Stimulated activated CD8-positive, alpha-beta memory T cell treated with anti-CD3 and anti-CD28 coated beads, Interleukin-7, amount 100 ng/mL, for 1 hour (primary cell): ENCODE measurements at places on chromosomes 6 and 20.
A peak's percentile ranks its signal among the peaks of the same experiment; 100 is the strongest.

GRCh38 chr20:2845607-2846006, 5.1 kb downstream of the VPS16 start:
- no peak for DNase-seq

DNA sequence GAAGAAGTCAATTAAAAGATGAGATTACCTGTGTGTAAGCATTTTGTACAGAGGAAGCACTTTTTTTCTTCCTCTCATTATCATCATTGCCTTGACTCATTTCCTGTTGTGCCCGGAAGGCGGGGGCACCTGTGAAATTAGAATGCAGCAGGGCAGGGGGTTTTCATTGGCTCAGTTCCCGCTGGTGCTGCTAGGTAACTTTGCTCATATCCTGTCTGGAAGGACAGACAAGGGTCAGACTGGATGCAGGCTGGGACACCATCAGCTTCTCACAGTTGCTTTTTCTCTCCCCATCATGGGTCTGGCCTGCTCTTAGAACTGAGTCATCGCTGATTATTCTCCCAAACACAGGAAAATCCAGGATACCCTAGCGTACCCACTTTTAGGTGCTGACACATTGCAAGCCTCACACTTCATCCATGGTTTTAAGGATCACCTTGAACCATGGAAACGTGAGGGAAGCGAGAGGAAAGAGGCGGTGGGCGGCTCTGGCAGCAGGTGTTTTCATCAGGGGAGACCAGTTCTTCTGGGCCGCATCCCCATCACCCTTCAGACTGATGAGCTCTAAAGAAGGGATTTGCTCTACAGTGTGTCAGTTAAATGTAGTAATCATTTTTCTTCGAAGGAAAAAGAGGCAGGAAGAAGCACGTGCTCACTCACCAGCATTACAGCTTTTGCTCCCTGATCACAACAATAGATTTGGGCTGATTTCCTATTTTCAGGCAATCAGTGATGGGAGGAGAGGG, 195.7 kb upstream of the SASH1 start:
- no peak for DNase-seq

GRCh38 chr6:56749632-56750151, 107.0 kb upstream of the DST start:
- no peak for DNase-seq

DNA sequence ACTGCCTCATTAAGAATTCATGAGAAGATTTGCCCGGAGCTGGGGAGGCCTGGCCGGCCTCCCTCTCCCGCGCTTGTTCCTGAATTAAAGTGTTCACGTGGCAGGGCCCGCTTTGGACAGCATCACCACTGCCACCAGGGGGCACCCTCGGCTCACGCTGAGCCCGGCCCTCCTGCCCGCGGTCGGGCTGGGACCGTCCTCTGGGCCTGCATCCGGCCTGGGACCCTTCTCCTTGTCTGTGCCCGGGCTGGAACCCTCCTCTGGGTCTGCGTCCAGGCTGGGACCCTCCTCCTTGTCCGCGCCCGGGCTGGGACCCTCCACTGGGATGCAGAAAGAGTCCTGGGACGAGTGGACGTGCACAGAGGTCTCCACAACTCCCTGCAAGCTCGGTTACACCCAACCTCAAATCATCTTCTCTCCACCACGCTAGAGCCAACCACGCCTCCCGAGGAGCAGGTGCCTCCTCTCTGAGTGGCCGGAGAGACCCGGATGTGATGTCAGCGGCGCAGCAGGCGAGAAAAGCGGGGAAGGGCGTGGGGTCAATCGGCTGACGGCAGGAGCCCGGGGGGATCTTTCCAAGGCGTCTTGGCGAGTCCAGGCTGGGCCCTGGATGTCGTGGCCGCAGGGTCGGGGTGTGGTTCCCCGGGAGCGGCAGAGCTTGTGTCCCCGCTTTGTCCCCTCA, 50.9 kb upstream of the DACT2 start:
- DNase-seq: peak; percentile 23

DNA sequence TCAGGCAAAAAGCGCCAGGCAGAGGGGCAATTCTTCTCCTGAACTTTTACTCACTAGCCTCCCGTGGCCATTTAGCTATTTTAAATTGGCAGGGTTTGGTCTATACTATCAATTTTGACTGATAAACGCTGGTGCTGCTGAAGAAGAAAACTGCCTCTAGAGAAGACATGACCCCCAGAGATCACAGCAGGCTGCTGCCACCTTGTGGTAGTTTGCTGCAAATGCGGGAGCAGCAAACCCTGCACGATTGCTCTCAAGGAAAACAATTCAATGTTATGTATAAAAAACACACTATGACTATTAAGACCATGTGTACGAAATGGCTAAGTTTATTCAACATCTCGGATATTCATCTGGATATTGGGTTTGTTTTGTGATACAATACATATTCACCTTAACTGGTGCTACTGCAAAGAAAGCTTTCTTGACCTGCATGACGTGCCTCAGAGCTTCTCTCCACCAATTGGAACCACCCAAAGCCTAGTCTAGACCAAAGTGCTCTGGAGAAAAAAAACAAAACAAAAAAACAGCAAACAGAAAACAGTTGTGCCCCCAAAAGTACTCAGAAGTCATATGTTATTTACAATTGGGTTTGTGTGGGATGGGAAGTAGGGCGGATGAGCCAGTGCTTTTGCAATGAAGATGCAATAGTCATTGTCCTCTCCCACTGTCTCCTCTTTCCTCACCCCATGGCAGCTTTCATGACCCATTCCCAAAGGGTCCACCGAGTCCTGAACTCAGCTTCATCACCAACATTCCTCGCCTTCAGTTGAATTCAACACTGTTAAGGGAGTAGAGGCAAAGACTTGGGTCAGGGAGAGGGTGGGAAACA, 19.6 kb upstream of the IL17F start:
- peak; percentile 36 for DNase-seq

- no peak for DNase-seq
These were observed 139.1 kb downstream of the SCML4 start for GRCh38 chr6:107684996-107685395.

- no peak for DNase-seq
These were observed 690 bp downstream of the IFNGR1 start for GRCh38 chr6:137218473-137218916.

- DNase-seq: no peak
These were observed 16.2 kb upstream of the BLCAP start for GRCh38 chr20:37543828-37544227.
